ENCODE measurements at places on chromosomes 5 and 9.
A peak's percentile ranks its signal among the peaks of the same experiment; 100 is the strongest.

GRCh38 chr9:97904725-97905124, 17.6 kb downstream of the TRMO start:
- peak; percentile 30 for DNase-seq

DNA sequence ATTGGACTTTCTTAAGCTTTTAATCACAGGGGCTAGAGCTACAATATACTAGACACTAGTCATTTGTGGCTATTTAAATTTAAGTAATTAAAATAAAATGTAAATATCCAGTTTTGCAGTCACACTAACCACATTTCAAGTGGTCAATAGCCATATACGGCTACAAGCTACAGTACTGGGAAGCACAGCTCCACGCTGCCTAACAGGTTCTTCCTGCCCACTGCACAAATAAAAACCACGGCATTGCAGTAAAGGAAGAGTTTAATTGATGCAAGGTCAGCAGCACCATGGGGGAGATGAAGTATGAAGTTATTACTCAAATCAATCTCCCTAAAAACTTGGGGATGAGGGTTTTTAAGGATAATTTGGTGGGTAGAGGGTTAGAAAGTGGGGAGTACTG, 134.1 kb downstream of the LURAP1L start:
- no peak for DNase-seq

GRCh38 chr5:94615862-94616261, 2.5 kb downstream of the KIAA0825 start:
- DNase-seq = no peak

DNA sequence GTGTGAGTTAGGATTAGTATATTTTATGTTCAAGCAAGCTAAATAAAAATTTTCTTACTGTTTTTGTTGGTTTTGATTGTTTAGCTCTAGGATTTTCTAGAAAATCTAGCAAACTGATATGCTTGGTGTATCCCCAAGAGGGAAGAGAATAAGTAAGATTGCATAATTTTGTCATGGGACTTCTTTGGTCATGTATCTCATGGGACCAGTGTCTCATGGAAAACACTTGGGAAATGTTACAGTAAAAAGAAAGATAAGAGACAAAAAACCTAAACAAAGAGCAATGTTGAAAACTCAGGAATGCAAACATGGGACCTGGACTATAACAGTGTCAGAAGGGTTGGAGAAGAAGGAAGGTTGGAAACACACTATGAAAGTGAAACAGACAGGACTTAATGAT, 119.4 kb downstream of the TLR4 start:
- no peak for DNase-seq

- DNase-seq = no peak
These were observed 41.6 kb upstream of the EQTN start for GRCh38 chr9:27338527-27338903.

DNA sequence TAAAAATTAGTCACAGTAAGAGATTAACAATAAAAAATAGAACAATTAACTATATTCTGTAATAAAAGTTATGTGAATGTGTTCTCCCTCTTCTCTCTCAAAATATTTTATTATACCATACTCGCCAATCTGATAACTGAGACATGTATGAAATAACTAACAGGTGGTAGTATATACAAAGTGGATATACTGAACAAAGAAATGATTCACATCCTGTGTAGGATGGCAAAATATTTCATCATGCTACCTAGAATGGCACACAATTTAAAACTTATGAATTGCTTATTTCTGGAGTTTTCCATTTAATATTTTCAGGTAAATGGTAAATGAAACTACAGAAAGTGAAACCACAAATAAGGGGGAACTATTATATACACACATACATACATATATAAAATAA, 152.5 kb downstream of the RNF180 start:
- DNase-seq = no peak

Measured in activated T-helper 9 cell treated with anti-CD3 and anti-CD28 coated beads, Interleukin-2, amount 50 U/mL, for 16 hours (primary cell).